ENCODE measurements at places on chromosomes 4 and X.

DNA sequence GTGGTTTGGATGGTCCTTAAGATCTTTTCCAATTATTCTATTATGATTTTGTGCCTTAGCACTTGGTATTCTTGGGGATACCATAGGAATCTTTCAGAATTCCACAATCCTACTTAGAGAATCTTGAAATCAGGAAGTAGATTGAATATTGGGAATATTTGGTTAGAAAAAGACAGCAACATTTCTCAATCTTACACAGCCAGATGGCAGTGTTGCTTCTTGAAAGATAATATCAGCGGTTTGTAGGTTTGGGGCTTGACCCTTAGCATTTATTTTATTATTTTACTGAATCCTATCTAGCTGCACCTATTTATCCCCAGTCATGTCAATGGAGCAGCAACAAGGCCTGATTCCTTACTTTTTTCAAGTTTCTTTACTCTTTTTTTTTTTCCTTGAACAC lies 28.6 kb downstream of the MAGEB1 start:
- DNase-seq: no peak

DNA sequence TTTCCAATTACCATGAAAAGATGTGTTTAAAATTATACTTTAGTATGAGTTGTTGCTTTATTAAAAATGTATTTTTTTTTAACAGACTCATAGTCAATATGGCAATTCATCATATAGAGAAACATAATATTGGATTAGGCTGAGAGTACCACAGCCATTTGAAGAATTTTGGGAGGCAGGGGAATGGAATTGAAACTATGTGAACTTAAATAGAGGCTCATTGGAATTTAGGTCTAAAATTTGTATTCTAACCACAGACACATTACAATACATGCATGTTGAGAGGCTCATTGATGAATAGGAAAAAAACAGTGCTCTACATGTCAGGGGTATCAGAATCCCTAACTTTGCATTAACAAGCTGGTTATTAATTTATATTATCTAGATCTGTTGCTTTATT lies 269.6 kb downstream of the DKK2 start:
- DNase-seq: no peak

DNA sequence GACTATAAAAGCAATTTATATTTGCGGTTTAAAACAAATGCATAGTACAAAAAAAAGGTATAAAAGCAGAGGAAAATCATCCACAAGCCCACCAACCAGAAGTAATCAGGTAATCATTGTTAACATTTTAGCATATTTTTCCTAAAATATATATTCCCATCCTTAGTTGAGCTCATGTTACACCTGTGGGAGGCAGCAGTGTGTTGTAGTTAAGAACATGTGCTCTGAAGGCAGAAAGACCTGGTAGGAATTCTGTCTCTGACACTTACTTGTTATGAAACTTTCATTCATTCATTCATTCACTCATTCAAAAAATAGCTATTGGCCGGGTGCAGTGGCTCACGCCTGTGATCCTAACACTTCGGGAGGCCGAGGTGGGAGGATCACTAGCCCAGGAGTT lies 15.4 kb upstream of the CDKL5 start:
- no peak for DNase-seq

GRCh38 chr4:59869056-59869455 lies 1331.1 kb upstream of the ADGRL3 start:
- DNase-seq: no peak

GRCh38 chr4:78616046-78616498 lies 64.5 kb downstream of the ANXA3 start:
- DNase-seq: no peak

DNA sequence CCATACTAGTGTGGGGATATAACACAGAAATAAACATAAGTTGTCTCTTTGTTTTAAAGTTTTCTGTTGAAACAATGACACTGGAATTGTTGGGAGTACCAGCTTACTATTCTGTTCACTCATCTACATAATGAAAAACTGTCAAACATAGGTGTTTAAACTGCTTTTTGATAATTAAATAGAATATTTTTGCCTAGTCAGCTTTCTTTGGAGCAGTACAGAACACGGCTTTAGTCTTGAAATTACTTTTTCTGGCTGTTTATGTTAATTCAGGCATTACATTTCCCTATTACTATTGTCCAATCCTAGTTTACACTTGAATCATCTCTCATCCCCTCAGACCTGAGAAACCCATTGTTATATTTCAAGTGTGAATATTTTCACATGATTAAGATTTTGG lies 73.0 kb downstream of the FAM47B start:
- no peak for DNase-seq

DNA sequence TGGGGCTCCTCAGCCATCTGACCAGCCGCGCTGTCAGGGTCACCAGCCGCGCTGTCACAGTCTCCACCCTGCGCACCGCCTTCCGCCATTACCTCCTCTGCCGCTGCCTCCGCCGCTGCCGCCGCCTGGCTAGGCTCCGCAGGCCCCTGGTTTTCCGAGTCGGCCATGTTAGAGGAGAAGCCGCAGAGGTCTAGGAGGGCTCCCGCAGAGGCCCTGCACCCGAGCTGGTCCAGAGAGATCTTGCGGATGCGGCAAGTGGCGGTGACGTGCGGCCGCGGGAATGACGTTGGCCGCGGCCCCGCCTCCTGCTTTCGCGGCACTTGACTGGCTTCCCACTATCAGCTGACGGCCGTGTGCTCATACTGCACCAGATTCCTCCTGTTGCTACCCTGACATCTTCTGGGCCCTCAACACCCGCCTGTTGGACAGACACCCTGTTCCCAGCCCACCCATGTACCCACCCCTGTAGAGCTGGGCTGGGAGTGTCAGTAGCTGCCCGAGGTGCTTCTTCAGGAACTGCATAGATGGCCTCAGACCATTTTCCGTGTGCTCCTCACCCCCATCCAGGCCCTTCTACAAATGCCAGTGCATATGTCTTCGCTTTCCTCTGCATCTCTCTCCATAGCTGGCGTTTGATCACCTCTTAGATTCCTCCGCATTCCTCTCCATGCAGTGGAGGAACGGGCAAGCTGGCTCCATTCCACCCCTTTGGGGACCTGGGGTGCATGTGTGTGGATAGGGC lies at the start of gene NAP1L5:
Gene NAP1L5, minus strand, starts transcription at position 242 of the 742 bp plus-strand sequence. Its CDS starts 75 bp downstream, at position 167.
- DNase-seq: peak; percentile 29

DNA sequence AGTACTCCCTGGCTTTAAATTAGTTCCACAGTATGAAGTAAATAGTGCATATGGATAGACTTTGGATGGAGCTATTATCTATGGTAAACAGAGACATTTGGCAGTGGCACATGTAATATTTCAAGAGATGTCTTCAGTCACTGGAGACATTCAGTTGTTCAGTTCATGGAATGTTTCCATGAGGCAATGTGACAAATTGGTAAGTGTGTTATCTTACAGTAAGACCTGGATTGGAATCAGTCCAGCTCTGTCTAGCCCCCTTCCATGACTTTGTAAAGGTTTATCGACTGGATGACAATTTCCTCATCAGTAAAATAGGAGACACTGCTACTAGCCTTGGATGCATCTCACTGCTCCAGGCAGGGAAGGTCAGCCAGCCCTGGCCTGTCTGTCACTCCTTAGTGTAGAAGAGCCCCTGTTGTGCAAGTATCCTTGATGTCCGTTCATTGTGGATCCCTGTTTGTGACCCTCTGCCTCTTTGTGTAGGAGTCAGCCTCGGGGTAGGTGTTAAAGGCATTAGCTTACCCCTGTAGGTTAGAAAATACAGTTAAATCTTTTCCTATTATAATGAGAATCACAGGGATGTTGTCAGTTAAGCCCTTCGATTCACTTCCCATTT lies 335.9 kb downstream of the ANK2 start:
- no peak for DNase-seq

- no peak for DNase-seq
Measured at GRCh38 chrX:31227250-31227649, 155.4 kb upstream of the FTHL17 start.

- no peak for DNase-seq
Measured at GRCh38 chr4:70704931-70705182, 16.5 kb downstream of the UTP3 start.

DNA sequence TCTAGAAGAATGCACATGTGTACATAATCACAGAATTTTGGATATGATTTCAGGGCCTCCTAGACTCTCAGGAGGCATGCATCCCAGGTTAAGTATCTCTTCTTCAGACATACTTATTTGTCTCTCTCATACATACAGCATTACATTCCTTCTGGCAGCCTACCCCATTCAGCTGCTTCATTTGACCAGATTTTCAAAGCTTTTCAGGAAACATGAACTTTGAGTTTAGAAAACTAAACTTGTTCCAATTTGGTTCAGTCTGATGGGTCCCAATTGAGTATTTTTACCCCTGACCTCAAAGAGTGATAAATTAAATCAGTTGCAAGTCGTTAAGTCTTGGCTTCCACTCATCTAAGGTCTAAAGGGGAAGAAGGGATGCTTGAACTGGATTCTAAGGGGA lies 330.9 kb downstream of the ARHGAP24 start:
- DNase-seq: no peak

DNA sequence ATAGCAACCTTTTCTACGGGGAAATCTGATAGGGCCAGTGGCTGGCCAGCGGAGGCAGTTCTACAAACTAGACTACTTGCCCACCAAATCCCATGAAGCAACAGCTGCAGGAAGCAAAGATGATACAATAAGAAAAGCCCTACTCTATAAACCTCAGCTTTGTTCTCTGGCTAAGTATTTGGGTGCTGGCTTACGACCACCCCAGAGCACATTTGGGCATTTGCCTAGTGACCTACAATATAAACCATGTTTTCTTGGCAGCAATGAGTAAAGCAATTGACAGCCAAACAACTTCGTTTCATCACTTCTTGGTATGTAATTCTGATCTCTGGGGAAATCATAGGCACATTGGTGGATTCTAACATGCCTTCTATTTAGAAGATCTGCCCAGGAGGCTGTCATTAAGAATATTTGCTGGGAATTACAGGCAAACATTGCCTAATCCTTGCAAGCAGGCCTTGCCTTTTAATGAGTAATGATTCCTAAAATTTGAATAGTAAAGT lies 7.5 kb upstream of the LHFPL1 start:
- DNase-seq: no peak

DNA sequence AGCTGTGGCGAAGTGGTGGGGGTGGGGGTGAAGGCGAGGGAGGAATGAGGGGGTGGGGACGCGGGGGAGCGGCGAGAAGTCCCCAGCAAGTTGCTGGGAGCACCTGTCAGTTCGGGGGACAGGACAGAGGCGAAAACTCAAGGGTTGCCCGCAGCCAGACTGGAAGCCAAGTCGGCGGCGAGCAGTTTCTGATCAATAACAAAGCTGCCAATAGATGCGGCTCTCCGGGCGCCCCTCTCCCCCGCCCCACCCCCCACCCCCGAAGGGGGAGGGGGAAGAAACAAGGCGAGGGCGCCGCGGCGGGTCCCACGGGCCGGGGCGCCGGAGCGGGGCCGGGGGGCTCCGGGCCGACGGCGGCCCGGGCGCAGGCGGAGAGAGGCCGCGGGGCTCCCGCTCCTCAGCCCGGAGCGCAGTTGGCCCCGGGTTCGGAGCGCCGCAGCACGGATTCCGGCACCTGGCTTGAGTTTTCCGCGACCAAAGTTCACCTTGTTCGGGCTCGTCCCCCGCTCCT lies 379 bp downstream of the PDGFC start:
- DNase-seq: peak; percentile 8

GRCh38 chrX:105307762-105308161 lies 87.3 kb upstream of the TEX13A start:
- DNase-seq: no peak

DNA sequence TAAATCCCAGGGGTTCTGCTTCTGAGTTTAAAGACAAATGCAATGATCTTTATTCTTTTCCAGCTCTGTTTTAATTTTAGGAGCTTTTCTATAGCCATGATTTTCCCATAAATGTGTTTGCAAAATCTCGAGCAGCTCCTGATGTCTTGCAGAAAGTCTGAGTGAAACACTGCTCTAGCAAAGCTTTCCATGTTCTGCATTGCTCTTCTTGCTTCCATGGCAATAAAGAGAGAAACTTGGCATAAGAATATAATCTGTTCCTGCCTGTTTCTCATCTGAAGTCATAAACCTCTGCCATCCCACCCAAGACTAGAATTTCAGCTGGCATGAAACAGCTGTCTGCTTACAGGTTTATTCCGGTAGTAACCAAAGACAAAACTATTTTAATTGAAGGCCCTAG lies 254.5 kb downstream of the SPRY1 start:
- no peak for DNase-seq

DNA sequence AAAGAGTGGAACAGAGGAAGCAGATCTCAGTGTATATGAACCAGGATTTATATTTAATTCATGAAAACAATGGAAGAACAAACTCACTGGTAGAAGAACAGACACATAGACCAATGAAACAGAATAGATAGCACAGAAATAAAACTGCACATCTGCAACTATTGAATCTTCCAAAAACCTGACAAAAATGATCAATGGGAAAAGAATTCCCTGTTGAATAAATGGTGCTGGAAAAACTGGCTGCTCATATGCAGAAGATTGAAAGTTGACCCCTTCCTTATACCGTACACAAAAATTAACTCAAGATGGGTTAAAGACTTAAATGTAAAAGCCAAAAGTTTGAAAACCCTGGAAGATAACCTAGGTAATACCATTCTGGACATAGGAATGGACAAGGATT lies 391.0 kb downstream of the MAGEB5 start:
- no peak for DNase-seq

- DNase-seq: no peak
Measured at GRCh38 chr4:48258845-48259397, 10.7 kb downstream of the TEC start.

DNA sequence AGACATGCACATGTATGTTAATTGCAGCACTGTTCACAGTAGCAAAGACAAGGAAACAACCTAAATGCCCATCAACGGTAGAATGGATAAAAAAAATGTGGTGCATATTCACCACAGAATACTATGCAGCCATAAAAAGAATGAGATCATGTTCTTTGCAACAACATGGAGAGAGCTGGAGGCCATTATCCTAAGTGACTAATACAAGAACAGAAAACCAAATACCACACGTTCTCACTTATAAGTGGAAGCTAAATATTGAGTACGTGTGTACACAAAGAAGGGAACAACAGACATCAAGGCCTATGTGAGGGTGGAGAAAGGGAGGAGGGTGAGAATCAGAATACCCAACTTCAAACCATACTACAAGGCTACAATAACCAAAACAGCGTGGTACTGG lies 17.4 kb upstream of the LNX1 start:
- DNase-seq: no peak

DNA sequence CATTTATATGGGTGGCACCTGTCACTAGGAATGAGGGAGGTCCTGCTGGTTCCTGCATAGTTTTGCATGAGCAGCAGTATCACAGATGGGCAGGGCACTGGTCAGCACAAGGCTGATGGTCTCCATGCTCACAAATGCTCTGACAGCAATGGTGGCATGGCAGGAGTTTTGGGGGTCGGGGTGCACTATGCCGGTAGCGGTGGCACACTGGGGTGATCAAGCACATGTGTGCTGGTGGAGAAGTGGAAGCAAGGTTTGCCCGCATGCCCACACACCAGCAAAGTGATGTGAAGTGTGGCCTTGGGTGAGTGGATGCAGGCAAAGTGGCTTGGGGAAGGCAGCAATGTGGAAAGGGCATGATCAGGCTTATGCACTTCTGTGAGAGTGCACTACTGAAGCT lies 60.5 kb upstream of the MAGEE1 start:
- DNase-seq: no peak
